ENCODE measurements at places on chromosomes 1 and 21.

GRCh38 chr1:220077887-220078286 is 11.7 kb downstream of the BPNT1 start:
- no peak overlapping the region for H3K27ac ChIP-seq
- no peaks in the 10 kb centered on the region for H3K27me3 ChIP-seq
- peaks cover 43% of the 10 kb centered on the region for H3K36me3 ChIP-seq
- H3K4me3 ChIP-seq: no peak overlapping the region

DNA sequence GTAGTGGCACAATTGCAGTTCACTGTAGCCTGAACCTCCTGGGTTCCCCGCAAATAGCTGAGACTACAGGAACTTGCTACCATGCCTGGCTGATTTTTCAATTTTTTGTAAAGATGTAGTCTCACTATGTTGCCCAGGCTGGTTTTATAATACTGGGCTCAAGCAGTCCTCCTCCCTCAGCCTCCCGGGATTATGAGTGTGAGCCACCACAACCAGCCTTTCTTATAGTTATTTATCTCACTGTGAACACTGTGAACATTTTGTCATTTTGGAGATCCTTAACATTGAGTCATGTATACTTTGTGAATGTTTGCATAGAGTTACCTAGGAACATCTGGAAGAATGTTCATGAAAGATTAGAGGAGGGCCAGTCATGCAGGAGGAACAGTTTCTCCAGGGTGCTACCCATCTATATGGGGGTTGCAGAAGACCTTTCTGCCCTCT is 127.1 kb upstream of the CACYBP start:
- no peak overlapping the region for H3K4me3 ChIP-seq
- no peaks in the 10 kb centered on the region for H3K36me3 ChIP-seq
- no peaks in the 10 kb centered on the region for H3K27me3 ChIP-seq
- no peak overlapping the region for H3K27ac ChIP-seq

DNA sequence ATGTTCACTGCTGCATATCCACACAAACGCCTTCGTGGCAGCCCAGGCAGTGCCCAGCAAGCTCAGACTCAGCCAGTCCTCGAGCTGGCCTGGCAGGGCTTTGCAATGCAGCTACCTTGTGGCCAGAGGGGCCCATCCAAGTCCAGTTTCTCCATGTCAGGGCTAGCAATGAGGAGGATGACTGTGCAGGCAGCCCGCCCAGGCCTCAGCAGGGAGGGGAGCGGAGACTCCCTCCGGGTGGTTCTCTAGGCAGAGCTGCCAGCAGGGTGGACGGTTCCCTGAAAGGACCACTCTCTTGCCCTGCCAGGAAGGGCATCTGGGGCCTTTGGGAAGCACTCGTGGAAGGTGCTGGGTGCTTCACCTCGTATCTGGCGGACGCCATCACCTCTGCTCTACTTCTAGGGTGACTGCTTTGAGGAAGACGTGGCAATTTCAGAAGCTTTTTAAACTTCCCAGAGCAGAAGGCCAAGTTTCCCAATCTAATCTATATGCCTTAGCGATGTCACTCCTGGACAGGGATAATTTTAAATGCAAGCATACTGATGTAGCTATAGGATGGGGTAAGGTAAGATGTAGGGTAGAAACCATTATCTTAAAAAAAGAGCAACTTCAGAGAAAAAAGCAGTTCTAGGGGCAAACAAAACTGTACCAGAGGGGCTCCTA is 56.2 kb downstream of the RUNX1 start:
- DNase-seq: peak; percentile 37
- no peaks in the 10 kb centered on the region for H3K4me1 ChIP-seq
- no peak overlapping the region for H3K27ac ChIP-seq
- H3K4me3 ChIP-seq: no peak overlapping the region

GRCh38 chr21:31448496-31448895 is 104.4 kb upstream of the TIAM1 start:
- H3K27ac ChIP-seq: no peak overlapping the region
- no peaks in the 10 kb centered on the region for H3K4me1 ChIP-seq
- no peaks in the 10 kb centered on the region for H3K36me3 ChIP-seq
- no peak overlapping the region for H3K4me3 ChIP-seq
- H3K27me3 ChIP-seq: no peaks in the 10 kb centered on the region

DNA sequence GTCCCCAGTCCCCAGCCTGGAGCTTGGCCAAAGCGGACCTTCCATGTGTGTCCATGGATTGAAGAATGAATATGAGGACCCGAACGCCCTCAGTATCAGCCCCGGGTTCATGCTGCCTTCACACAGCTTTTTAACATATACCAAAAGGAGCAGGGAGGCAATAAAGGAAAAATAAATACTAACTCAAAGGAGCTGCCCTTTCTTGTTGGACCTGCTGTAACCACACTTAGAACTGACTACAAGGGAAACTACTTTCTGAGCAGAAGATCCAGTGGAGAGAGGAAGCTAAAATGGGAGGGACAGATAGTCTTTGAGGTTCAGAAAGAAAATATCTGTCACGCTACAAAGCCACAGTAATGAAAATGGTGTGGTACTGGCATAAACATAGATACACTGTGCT is 48.6 kb downstream of the CNN3 start:
- H3K36me3 ChIP-seq: no peaks in the 10 kb centered on the region
- DNase-seq: no peak
- H3K4me3 ChIP-seq: no peak overlapping the region
- H3K4me1 ChIP-seq: peaks cover 3% of the 10 kb centered on the region
- H3K27me3 ChIP-seq: no peaks in the 10 kb centered on the region

GRCh38 chr1:57546549-57547330 is 122.9 kb upstream of the DAB1 start:
- no peak for DNase-seq
- H3K36me3 ChIP-seq: no peaks in the 10 kb centered on the region
- no peaks in the 10 kb centered on the region for H3K27me3 ChIP-seq
- no peak overlapping the region for H3K4me3 ChIP-seq
- no peak overlapping the region for H3K27ac ChIP-seq

DNA sequence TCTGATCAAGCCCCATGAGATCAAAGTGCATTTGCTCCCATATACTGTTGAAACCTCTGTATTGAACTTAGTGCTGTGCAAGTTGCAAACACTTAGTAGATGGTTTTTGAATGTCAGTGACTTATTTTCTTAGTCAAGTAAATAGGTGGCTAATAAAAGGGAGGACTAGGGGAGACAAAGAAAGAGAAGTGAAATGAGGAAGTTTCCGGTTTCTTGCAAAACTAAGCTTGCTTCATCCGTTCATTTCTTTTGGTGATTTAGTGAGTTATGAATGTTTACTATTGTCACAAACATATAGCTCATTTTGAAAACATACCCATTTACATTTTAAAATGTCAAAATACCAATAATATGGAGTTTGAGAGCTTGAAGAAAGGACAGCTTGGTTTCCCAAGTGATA is 23.0 kb downstream of the ADAMTS5 start:
- no peaks in the 10 kb centered on the region for H3K36me3 ChIP-seq
- no peak overlapping the region for H3K27ac ChIP-seq
- DNase-seq: no peak
- no peak overlapping the region for H3K4me3 ChIP-seq
- H3K27me3 ChIP-seq: no peaks in the 10 kb centered on the region

GRCh38 chr1:200732438-200732837 is 6.3 kb upstream of the CAMSAP2 start:
- H3K4me3 ChIP-seq: no peak overlapping the region
- H3K27ac ChIP-seq: no peak overlapping the region
- DNase-seq: no peak
- no peaks in the 10 kb centered on the region for H3K36me3 ChIP-seq

GRCh38 chr21:25466470-25466869 is 140.8 kb downstream of the MRPL39 start:
- H3K36me3 ChIP-seq: no peaks in the 10 kb centered on the region
- H3K27ac ChIP-seq: no peak overlapping the region
- H3K27me3 ChIP-seq: no peaks in the 10 kb centered on the region
- no peaks in the 10 kb centered on the region for H3K4me1 ChIP-seq

GRCh38 chr21:15749082-15749860 is 19.5 kb downstream of the USP25 start:
- H3K4me1 ChIP-seq: peaks cover 8% of the 10 kb centered on the region
- H3K36me3 ChIP-seq: no peaks in the 10 kb centered on the region
- DNase-seq: no peak

DNA sequence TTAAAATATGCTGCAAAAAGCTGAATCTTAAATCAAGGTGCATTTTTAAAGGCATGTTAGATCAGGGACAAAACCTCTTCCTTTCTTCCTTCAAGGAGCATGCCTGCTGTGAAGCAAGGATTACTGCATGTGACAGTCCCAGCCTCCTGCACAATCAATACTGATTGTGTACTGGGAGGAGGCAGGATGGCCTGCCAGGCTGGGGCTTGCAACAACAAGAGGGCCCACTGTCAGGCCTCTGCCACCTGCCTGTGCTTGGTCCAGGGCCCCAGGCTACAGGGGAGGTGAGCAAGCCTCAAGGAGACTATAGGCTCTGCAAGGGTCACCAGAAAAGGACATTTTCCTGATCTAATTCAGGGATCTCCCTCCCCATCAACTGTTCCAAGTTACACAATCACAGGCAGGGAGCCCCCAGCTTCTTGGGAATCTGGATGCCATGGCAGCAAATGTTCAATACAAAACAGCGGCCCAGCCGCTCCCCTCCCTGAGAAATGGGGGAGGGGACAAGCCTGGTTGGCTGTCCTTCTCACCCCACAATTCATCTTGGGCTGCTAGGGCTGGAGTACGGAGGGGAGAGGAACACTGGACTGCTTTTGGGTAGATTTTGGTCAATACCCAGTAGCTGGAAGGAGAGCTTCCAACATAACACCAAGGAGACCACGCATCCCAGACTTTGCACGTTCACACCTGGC is 76.7 kb downstream of the SSBP3 start:
- DNase-seq: no peak
- peaks cover 11% of the 10 kb centered on the region for H3K4me1 ChIP-seq
- H3K27me3 ChIP-seq: no peaks in the 10 kb centered on the region
- no peaks in the 10 kb centered on the region for H3K36me3 ChIP-seq

GRCh38 chr1:24964811-24965570 is 34.9 kb upstream of the RUNX3 start:
- H3K27ac ChIP-seq: no peak overlapping the region
- DNase-seq: peak; percentile 32
- H3K36me3 ChIP-seq: no peaks in the 10 kb centered on the region
- H3K4me3 ChIP-seq: no peak overlapping the region
- H3K4me1 ChIP-seq: peaks cover 18% of the 10 kb centered on the region
- peaks cover 48% of the 10 kb centered on the region for H3K27me3 ChIP-seq

DNA sequence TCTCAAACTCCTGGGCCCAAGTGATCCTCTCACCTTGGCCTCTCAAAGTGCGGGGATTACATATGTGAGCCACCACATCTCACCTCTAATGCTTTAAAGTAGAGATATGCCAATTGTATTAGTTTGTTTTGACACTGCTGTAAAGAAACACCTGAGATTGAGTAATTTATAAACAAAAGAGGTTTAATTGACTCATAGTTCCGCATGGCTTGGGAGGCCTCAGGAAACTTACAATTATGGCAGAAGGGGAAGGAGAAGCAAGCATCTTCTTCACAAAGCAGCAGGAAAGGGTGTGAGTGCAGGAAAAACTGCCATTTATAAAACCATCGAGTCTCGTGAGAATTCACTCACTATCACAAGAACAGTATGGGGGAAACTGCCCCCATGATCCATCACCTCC is 3.5 kb upstream of the MYCL start:
- peaks cover 4% of the 10 kb centered on the region for H3K27me3 ChIP-seq
- DNase-seq: no peak
- H3K36me3 ChIP-seq: no peaks in the 10 kb centered on the region
- no peak overlapping the region for H3K27ac ChIP-seq

DNA sequence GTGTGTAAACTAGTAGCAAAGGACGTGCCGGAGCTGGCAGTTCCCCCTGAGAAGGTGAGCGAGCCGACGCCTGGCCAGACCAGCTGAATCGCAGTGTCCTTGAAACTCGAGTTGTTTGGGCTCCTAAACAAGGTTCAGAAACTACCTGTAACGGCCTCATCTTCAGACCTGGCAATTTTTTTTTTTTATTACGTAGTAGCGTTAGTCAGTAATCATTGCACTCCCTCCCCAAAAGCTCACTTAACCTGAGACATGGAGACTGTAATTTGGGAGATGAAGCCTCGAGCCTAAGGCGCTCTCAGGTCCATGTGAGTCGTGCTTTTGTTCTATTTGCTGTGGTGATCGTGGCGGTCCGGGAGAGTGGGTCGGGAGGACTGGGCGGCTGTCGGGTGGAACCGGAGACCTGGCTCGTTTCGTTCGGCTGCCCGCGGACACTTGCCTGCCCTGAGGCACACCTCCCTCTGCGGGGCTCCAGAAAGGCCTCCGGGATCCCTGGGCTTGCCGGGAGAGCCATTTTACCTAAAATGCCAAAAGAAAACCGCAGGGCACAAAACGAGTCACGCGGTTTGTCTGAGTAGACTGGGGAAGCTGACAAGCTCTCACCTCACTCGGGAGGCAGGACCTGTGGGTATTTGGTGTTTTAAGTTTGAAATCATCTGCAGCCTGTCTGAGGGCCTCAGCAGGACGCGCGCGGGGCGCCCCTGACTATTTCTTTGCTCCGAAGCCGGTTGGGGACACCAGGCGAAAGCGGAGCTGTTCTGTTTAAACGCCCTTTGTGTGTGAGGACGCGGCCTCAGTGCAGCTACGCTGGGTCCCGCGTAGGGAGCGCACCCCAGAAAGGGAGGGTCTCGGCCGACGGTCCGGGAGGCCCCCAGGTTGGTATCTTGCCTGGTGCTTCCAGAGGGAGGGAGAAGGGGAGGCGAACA is 722 bp downstream of the LHX8 start:
- peaks cover 10% of the 10 kb centered on the region for H3K4me1 ChIP-seq
- no peak for DNase-seq
- peak overlapping the region; percentile 14 for H3K4me3 ChIP-seq

DNA sequence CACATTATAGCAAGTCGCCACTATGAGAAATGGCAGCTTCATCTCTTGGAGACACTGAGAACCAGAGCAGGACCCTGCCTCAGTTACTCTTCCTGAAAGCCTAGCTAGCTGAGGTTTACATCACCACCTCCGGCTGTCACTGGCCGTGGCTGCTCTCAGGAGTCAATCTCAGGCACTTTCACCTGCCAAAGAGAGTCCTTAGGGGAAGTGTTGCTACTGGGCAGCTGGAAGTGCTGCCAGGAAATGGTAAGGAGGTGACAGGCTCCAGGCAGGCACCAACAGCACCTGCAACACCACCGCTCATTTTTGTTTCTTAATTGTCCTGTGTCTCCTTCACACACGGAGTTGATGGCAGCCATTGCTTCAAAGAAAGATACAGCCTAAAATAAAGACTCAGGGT is 92.5 kb downstream of the DSCAM start:
- H3K27ac ChIP-seq: no peak overlapping the region
- H3K4me3 ChIP-seq: no peak overlapping the region
- H3K27me3 ChIP-seq: no peaks in the 10 kb centered on the region
- H3K4me1 ChIP-seq: no peaks in the 10 kb centered on the region

GRCh38 chr1:44849575-44850132 is 6.6 kb upstream of the PTCH2 start:
- H3K36me3 ChIP-seq: peaks cover 17% of the 10 kb centered on the region
- no peak overlapping the region for H3K27ac ChIP-seq
- no peaks in the 10 kb centered on the region for H3K27me3 ChIP-seq
- peaks cover 15% of the 10 kb centered on the region for H3K4me1 ChIP-seq
- H3K4me3 ChIP-seq: no peak overlapping the region
- DNase-seq: no peak

- no peak for DNase-seq
- no peaks in the 10 kb centered on the region for H3K4me1 ChIP-seq
- H3K27me3 ChIP-seq: no peaks in the 10 kb centered on the region
- no peak overlapping the region for H3K4me3 ChIP-seq
- H3K36me3 ChIP-seq: no peaks in the 10 kb centered on the region
Observed at GRCh38 chr1:96487394-96487793, 234.2 kb upstream of the PTBP2 start.

- no peaks in the 10 kb centered on the region for H3K36me3 ChIP-seq
- H3K4me3 ChIP-seq: no peak overlapping the region
- H3K27ac ChIP-seq: no peak overlapping the region
- H3K27me3 ChIP-seq: no peaks in the 10 kb centered on the region
- no peak for DNase-seq
Observed at GRCh38 chr1:212504171-212504803, 71.6 kb downstream of the NENF start.

- no peaks in the 10 kb centered on the region for H3K27me3 ChIP-seq
- no peaks in the 10 kb centered on the region for H3K4me1 ChIP-seq
- DNase-seq: no peak
- H3K27ac ChIP-seq: no peak overlapping the region
Observed at GRCh38 chr1:239819096-239819495, 272.6 kb upstream of the FMN2 start.
